ENCODE measurements at places on chromosomes 2 and 18.

- DNase-seq, result peak; percentile 48
Observed at GRCh38 chr2:161077367-161078210, 82.6 kb upstream of the TANK start.

DNA sequence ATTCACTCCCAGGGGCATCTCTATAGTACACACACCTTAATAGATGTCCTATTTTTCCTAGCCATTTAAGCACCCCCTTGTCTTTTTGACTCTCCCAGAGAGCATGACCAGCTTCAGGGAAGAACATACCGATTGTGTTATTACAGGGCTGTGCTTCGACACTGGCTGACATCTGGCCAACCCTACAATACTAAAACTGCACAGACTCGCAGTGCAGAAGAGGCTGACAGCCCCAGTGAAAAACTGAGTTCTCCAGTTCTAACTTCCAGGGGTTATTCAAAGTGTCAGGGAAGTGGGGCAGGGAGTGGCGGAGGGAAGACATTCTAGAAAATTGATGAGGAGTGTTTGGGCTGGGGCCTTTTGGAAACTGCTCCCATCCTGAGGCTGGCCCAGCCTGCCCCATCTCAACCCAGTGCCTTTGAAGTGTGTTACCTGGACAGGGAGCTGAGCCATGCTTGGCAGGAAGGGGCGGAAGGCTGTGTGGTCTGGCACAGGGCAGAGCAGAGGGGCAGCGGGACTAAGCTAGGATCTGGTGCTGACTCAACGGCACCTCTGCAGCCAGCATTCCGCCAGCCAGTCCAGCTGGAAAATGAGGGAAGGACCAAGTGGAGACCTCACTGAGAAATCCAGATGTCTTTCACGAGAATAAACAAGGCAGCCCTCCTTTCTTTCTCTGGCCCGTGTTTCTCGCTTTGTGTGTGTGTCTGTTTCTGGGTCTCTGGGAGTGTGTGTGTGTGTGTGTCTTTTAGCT lies 15.4 kb upstream of the IGFBP5 start:
- DNase-seq, result no peak

- DNase-seq, result no peak
Observed at GRCh38 chr18:29879763-29880162, 1162.8 kb downstream of the DSC3 start.

GRCh38 chr2:240435457-240435947 lies at the start of gene GPC1:
TSS of gene GPC1 (plus strand) at chr2:240435663. CDS start at chr2:240435919, 256 bp downstream.
- peak; percentile 27 for DNase-seq

DNA sequence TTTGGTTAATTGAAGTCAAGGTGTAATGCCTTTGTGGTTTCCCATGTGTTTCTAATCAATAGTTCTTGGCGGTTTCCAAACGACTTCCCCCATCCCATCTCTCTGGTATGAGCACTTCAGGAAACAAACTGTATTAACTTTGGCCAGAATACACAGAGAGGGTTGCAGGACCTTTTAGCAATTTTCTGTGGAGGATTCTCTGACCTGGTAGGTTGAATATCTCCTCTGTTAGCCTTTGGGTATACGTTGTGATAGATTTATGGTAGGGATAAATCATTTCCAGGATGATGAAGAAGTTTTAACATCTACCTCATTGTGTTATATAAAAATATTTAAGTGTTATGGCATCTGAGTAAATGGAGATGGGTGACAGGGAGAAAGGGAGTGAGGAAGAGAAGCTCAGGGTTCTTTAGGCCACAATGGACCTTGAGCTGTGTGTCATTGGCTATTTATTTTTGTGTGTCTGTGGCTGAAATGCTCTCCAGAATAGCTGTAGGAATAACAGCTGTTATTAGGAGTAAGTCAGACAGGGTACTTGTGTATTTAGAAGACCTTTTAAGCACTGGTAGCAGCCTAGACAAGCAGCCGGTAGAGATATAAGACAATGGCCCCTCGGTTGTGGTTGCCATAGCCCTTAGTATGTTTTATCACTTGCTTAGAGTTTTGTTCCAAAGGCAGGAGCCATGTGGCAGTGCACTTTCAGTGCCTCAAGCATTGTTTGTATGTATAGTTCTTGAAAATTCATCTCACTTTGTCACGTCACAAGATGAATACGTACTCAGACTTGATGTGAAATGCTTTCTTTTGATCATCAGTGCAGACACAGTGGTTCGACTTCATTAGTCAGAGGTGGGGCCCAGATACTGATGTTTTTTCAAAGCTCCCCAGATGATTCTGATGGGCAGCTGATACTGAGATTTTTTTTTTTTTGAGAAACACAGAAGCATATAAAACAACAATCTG lies 91.1 kb downstream of the FMNL2 start:
- DNase-seq, result no peak

DNA sequence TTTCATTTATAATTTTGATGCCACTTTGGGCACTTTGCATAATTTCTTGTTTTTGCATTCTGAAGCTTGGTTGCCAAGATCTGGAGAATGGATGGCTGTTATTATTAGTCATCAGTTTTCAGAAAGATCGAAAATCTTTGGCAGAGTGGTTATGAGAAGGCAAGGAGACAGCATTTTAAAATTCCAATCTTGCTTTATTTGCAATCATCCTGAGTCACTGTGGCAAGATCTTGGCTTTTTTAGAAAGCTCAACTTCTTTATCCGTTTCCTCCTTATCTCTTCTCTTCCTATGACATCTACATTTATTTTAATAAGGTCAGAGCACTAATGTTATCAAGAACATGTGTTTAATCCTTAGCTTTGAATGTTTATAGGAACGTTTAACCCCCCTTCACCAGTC lies 31.1 kb upstream of the EIF2AK3 start:
- no peak for DNase-seq

- DNase-seq, result no peak
Observed at GRCh38 chr2:240149943-240150784, 9.7 kb upstream of the OTOS start.

DNA sequence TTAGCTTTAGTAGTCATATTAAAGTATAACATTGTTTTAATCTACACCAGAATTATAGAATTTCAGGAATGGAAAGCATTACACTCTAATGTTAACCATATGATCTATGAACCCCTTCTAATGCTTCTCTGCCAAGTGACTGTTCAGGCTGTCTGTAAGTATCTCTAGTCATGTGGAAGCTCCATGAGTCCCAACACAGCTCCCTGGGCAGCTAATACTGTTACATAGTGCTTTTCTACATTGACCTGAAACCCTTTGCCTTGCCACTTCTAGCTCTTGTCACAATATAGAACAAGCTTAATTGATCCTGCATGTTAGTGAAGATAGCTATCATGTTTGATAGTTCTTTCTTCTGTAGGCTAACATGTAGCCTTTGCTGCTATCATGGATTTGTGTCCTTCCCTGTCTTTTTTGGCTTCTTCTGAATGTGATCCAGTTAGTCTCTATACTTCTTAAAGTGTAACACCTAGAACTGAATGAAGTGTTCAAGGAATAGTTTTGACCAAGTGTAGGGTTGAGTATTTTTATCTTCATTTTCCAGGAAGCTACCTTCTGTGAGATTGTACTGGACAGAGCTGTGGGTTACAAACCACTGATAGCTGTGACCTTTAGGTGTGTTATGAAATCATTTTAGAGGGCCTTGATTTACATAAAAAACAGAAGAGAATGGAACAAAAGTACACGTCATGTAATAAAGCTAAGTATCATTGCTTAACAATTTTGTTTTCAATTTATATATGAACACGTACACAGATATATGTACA lies 23.7 kb downstream of the BABAM2 start:
- DNase-seq, result no peak

- DNase-seq, result no peak
Observed at GRCh38 chr2:231132129-231132528, 7.3 kb upstream of the HTR2B start.

DNA sequence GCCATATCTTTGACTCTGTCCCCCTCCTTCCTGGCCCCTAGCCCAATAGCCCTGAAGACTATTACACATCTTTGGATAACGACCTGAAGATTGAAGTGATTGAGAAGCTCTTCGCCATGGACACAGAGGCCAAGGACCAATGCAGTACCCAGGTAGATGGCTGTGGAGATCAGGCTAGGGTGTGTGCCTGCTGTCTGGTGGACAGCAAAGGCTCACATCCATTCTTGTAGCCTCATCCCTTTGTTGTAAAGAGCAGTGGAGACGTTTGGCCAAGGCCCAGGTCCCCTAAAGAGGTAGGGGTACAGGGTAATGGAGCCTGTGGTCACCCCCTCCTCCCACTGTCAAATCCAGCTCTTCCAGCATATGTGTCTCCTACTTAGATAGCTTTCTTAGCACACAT lies 81.4 kb downstream of the EPAS1 start:
- DNase-seq, result no peak

DNA sequence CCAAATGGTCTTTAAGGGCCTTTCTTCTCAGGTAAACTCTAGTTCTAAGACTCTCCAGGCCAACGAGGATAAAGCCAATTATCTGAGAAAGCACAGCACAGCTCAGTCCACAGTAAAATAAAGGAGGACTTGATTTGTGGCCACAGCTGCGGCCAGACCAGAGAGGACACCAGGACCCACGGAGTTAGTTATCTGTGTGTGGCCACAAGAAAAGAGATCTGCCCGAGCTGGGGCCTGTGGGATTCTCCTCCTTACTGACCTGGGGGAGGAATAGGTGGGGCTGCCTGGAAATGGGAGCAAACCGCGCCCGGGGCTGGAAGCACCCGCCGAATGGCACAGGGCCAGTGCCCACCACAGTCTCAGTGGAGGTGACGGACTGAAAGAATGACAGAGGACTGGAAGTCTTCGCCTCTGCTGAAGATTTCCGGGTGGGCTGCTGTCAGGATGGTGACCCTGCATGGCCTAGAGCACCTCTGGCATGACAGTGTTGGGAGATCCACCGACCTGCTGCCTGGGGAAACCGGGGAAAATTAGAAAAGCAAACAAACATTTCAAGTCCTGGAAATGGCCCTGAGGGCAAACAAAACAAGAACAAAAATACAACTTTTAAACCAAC lies 13.3 kb downstream of the PROC start:
- DNase-seq, result no peak

DNA sequence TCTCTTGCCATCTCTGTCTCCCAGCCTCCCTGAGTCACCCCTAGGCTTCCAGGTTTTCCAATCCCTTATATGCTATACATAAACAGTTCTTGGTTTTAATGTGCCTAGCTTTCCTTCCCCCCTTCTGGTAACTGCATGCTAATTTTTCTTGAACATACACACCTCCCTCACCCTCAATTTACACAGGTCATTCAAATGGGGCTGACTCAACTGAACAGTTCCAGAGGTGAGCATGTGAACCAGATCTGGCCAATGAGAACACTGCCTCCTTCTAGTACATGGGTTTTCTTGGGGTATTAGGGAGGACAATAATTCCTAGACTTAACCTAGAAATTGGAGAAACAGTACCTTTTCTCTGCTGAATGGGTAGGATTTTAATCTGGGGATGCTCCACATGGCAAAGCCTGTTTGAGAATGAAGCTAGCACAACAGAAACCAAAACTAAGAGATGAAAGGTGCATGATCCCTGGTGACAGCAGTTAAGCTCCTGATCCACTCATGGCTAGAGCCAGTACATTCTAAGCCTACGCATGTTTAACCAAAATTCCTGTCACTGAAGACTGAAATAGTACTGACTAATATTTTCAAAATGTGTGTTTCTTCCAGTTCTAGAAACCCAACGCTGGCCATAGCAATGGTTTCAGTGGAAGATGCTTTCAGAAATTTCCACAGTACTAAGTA lies 11.8 kb downstream of the SLC25A12 start:
- no peak for DNase-seq

- no peak for DNase-seq
Observed at GRCh38 chr2:121388371-121388770, 103.4 kb upstream of the TFCP2L1 start.

- DNase-seq, result peak; percentile 65
Observed at GRCh38 chr2:134245340-134245984, 8.4 kb upstream of the MGAT5 start.

GRCh38 chr2:88252646-88253045 lies 82.5 kb downstream of the THNSL2 start:
- DNase-seq, result no peak

- no peak for DNase-seq
Observed at GRCh38 chr2:221335219-221335752, 236.8 kb downstream of the EPHA4 start.

DNA sequence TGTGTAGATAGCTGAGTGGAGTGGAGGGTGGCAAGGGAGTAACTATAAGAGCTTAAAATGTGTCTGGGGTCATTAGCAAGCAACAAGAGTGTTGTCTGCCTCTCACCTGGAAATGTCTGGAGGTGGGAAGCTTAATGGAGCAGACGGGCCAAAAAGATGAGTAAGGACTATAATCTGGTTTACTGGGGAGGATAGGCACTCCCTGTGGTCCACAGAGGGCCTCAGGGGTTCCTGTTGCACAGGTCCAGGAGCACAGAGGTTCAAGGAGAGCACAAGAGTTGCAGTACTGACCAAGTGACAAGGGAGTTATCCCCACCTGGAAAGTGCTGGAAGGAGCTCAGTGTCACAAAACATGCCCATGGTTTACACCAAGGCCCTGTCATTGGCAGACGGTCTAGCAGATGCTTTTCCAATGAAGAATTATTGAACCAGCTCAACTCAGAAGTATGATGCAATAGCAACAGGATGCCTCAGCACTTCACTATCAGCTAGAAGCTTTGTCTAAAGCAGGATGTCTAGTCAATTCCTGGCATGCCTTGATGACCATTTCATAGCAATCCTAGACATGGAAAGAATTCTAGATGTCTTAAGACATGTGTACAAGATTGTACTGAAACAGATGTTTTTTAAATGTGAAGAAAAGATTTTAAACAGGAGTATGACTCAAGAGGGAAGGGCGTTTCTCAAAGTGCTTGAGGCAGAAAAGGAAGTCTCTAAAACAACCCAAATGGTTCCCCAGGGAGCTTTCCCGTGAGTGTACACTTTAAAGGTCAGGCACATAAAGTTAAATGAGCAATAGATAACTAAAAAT lies 62.9 kb upstream of the SERPINE2 start:
- no peak for DNase-seq

- no peak for DNase-seq
Observed at GRCh38 chr2:13968811-13969210, 663.7 kb upstream of the LRATD1 start.

GRCh38 chr18:68791801-68792200 lies 6.1 kb upstream of the CCDC102B start:
- DNase-seq, result no peak

GRCh38 chr2:83730223-83730622 lies 728.9 kb downstream of the SUCLG1 start:
- no peak for DNase-seq

- no peak for DNase-seq
Observed at GRCh38 chr2:201950606-201951005, 83.0 kb upstream of the FZD7 start.

DNA sequence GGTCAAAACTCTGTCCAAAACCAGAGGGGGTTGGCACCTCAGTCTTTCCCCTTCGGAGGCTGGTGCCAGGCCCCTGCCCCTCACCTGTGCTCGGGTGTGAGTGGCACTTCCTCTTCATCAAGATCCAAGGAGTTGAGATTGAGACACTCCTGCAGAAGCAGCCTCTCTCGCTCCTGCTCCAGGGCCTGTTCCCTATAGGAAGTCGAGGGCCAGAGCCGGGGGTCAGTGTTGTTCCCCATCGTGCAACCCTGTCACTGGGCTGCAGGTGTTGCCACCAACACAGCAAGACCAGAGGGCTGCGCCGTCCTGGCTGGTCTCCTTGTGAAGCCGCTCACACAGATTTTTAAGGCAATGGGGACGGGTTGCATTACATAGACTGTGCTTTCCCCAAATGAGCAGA lies 18.9 kb downstream of the FAM178B start:
- no peak for DNase-seq

GRCh38 chr2:55408918-55409868 lies 10.5 kb downstream of the CCDC88A start:
- DNase-seq, result no peak

GRCh38 chr2:122100346-122100745 lies 344.9 kb downstream of the TSN start:
- DNase-seq, result no peak

- no peak for DNase-seq
Observed at GRCh38 chr2:108593547-108594098, 59.4 kb downstream of the LIMS1 start.

GRCh38 chr2:15614545-15615300 lies 23.1 kb downstream of the DDX1 start:
- no peak for DNase-seq
